ENCODE measurements at places on chromosomes 3 and 15.

- DNase-seq, result no peak
Observed at GRCh38 chr15:48891232-48891765, 13.4 kb downstream of the EID1 start.

GRCh38 chr15:62453981-62454380, 288.9 kb upstream of the C2CD4B start:
- no peak for DNase-seq

- DNase-seq, result no peak
Observed at GRCh38 chr3:177579419-177579818, 382.1 kb upstream of the TBL1XR1 start.

- no peak for DNase-seq
Observed at GRCh38 chr3:178826435-178827123, 245.0 kb downstream of the ZMAT3 start.

DNA sequence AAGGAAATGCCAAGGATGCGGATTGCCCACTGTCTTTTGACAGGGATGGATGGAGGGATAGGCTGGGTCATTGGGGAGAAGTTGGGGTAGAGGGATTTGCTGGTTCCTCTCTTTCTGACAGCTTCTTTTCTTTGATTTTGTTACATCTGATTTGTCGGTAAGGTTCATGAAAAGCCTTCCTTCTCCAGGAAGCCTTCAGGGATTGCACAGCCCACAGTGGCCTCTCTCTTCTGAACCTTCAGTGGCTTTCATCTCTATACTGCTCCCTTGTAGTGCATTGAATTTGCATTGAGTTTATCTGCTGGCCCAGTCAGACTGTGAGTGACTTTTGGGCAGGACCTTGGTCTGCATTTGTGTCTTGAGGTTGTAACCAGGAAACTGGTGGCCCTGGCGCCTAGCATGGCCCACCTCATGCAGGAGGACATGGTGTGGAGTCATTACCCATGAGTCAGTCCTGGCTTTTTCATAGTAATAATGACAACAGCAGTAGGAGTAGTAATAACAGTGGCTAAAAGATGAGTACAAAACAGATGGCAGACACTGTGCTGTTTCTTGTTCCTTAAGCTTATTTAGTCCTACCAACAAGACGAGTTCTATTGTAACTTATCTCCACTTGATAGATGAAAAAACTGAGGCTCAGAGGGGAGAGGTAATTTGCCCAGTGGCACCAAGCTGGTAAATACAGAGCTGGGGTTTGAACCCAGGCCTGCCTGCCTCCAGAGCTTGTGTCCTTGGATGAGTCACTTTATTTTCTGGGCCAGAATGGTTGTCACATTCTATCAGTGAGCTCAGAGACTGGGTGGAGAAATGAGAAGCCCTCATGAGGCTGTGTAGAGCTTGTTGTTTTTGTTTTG, 28.4 kb downstream of the SMAD6 start:
- no peak for DNase-seq

- no peak for DNase-seq
Observed at GRCh38 chr3:143222505-143222904, 102.9 kb downstream of the CHST2 start.

DNA sequence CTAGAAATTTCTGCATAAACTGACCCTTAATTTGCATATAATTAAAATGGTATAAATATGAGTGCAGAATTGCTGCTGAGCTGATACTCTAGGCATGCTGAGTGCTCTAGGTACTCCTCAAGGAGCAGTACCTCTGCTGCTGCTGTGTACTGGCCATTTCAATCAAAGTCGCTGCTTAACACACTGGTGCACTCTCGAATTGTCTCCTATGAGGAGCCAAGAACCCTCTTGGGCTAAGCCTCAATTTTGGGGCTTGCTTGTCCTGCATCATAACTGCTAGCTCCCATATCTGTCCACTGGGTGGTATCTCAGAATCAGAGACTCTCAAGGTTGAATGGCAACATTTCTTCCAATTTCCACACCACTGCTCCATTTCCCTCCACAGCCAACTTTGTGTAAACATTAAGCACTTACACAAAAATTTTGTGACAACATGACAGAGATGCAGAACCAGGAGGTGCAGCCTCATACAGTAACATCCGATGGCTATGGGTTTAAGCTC, 82.5 kb downstream of the XXYLT1 start:
- no peak for DNase-seq

GRCh38 chr3:106715286-106715685, 662.0 kb upstream of the CCDC54 start:
- DNase-seq, result no peak

Data from AG09309 (cell line).